Stimulated activated CD8-positive, alpha-beta memory T cell treated with anti-CD3 and anti-CD28 coated beads, Interleukin-7, amount 100 ng/mL, for 24 hours (primary cell): ENCODE measurements at places on chromosomes 13 and 19.

DNA sequence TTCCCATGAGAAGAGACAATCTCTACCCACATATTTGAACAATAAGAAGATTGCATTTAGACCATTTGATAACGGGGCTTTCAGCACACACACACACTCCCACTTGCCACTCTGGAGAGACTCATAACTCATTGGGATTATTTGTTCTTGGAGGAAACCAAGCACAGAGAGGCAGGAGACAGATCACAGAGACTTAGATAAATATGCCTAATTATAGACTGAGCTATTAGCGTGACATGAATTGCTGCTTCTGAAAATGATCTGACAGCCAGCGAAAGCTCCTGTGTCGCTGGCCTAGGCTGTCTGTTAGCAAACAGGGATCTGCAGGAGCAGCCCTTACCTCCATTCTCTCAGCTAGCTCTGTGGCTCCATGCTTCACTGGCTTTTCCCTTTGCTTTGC, 111.4 kb downstream of the CCNA1 start:
- DNase-seq, result no peak

DNA sequence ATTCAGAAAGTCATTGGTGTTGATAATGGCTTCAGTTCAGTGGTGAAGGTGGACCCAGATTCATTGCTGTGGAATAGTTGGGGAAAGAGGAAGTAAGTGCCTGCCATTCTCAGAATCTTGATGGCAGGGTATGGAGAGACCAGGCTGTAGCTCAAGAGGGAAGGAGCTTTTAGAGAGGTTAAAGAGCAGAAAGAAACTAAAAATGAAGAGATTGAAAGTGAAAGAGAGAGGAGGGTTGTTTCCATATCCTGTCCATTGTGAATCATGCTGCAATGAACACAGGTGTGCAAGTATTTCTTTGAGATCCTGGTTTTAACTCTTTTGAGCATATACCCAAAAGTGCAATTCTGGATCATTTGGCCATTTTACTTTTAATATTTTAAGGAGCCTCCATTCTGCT, 12.5 kb downstream of the GJB6 start:
- no peak for DNase-seq

DNA sequence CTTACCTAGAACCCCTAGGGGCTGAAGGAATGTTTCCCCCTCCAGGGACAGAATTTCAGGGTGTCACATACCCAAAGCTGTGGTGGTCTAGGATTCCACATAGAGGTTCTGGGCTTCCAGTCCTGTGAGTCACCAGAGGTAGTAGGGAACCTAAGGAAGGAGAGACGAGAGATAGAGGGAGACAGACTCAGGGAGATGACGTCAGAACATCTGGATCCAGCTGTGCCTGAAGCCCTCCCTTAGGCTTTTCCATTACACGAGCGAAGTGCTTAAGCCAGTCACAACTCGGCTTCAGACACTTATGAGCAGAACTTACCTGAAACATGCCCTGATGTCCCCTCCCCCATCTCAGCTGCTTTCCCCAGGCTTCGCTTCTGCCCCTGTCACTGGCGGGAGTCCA, 11.8 kb upstream of the SELENOW start:
- no peak for DNase-seq

- peak; percentile 51 for DNase-seq
Measured at GRCh38 chr19:1133471-1133929, 29.7 kb downstream of the GPX4 start.

- DNase-seq, result no peak
Measured at GRCh38 chr19:56314018-56314380, 640 bp downstream of the ZSCAN5A start.

DNA sequence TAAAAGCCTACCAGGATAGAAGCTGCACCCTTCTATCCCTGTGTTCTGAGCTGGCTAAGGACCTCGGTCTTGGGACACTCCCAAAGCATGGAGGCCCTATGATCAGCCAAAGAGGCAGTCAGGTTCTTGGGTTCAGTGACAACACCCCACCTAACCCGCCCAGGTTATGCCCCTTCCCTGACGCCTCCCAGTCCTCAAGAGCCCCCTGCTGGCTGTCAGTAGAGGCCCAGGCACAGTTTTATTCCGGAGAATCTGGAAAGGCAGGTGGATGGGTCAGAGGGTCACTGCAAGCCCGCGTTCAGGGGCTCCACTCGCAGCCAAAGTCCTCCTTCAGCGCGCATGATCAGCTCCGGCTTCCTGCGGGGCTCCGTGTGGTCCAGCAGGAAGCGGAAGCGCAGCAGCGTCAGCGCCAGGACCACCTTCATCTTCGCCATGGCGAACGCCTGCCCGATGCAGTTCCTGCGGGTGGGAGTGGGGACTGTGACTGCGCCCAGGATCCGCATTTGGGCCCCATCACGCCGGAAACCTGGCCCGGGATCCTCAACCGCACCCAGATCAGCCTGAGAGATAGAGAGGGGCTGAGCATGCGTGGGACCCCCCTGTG, 22.3 kb downstream of the OR10H3 start:
- no peak for DNase-seq

GRCh38 chr19:30677702-30678101, 305.5 kb downstream of the ZNF536 start:
- no peak for DNase-seq

GRCh38 chr19:42288881-42289555, 12.9 kb upstream of the PRR19 start:
- no peak for DNase-seq

DNA sequence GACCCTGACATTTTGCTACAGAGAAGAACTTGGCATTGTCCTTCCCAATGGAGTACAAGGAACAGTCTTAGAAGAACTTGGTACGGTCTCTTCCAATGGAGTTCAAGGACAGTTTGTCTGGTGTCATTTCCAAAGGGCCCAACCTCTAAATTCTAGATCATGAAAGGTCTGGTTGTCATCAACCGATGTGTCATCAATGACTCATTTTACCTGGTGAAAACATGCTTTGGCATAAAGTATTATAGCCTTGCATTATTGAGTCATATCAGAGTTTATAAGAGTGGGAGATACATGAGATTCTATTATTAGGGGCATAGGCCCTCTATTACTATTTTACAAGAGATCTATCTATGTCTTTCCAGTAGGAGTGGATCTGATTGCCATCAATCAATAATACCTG, 4.3 kb downstream of the CYP2B6 start:
- DNase-seq, result no peak

GRCh38 chr13:98458431-98458830, 118.5 kb downstream of the STK24 start:
- no peak for DNase-seq

DNA sequence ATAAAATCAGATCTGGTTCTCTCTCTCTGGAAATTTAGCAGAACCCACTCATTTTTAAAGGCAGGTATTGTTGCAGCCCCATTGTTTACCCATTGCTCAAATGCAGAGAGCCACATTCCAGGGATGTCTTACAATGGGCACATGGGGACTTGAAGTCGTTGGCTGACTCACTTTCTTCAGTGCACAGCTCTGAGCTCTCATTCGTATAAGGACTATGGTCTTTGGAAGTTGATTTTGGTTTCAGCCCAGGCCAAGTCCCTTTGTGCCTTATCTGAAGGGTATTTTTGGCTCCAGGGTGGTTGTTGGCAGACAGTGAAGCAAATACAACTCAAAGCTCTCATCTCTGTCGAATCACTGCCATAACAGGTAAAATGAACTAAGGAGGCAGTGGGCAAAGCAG, 47.3 kb upstream of the CLDN10 start:
- DNase-seq, result no peak

DNA sequence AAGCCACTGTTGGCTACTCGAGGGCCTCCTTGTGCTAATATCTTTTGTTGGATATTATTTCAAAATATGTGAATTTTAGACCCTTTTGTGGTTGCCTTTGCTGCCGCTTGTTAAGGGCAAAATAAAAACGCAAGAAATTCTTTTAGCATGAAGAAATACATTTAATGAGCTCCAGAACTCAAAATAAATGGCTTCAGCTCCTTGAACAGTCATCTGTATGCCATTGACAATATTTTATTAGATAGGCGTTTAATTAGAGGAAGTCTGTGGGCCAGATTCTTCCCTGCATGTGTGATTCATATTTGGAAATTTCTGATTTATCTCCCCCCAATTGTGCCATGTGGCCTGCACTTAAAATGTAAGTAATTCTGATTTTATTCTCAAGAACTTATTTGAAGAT, 177.2 kb downstream of the STK24 start:
- DNase-seq, result no peak

GRCh38 chr13:83450591-83450990, 431.7 kb downstream of the SLITRK1 start:
- DNase-seq, result no peak

GRCh38 chr13:45198041-45198440, 2.8 kb downstream of the KCTD4 start:
- DNase-seq, result no peak

- peak; percentile 51 for DNase-seq
Measured at GRCh38 chr19:39409208-39410016, 2.8 kb downstream of the ZFP36 start.

- DNase-seq, result no peak
Measured at GRCh38 chr19:40055049-40055448, 982 bp downstream of the ZNF780B start.

DNA sequence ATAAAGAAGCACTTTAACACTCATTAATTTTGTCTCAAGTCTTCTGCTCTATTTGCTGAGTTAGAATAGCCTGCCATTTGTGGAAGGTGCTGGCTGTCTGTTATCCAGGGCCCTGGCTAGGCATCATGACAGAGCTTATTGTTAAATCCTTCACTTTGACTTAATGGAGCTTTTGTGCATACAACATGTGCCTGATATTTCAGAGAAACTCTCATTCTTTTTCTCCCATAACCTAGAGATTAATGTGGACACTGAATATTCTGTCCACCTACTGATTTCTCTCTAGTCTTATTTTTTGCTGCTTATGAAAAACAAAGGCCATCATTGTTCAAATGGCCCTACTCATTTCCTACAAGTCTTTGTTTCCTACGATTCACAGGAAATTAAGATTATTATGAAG, 383.1 kb upstream of the HTR2A start:
- no peak for DNase-seq

GRCh38 chr13:50891206-50891605, 18.4 kb upstream of the RNASEH2B start:
- no peak for DNase-seq

GRCh38 chr13:43848001-43848649, 31.4 kb downstream of the CCDC122 start:
- DNase-seq, result no peak

DNA sequence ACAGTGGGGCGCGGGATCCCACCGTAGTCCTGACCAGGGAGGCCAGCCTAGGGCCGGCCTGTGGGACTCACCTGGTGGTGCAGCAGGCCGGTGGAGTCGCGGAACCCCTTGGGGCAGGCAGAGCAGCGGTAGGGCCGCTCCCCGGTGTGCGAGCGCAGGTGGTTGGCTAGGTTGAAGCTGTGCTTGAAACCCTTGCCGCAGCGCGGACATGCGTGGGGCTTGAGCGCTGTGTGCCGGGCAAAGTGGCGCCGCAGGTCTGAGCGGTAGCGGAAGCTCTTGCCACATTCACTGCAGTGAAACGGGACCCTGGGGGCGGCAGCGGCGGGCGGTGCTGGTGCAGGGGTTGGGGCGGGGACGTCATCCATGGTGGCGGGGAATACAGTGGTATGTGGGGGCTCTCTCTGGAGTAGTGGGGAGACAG, 1.8 kb downstream of the FIZ1 start:
- no peak for DNase-seq

- DNase-seq, result no peak
Measured at GRCh38 chr13:83773961-83774360, 108.3 kb downstream of the SLITRK1 start.

GRCh38 chr13:110293037-110293436, 13.9 kb downstream of the COL4A1 start:
- DNase-seq, result no peak

DNA sequence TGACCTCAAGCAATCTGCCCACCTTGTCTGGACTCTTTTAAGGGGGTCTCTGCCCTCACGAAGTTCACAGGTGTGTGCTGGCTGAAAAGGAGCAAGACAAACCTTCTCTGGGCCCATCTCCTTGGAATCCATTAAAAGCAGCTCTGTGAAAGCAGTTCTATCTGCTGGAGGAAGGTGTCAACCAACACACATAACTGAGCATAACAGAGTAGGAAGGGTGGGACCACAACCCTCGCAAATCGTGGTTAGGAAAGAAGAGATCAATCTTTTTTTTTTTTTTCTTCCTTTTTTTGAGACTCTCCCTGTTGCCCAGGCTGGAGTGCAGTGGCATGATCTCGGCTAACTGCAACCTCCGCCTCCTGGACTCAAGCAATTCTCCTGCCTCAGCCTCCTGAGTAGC, 1.4 kb downstream of the SUGP2 start:
- DNase-seq, result no peak

- DNase-seq, result no peak
Measured at GRCh38 chr19:9941671-9942070, 5.4 kb upstream of the OLFM2 start.

GRCh38 chr19:52351512-52351911, 15.5 kb downstream of the ZNF610 start:
- DNase-seq, result no peak

- DNase-seq, result no peak
Measured at GRCh38 chr19:31386806-31387205, 37.6 kb upstream of the TSHZ3 start.

- no peak for DNase-seq
Measured at GRCh38 chr13:65808061-65808460, 1422.1 kb downstream of the PCDH9 start.

DNA sequence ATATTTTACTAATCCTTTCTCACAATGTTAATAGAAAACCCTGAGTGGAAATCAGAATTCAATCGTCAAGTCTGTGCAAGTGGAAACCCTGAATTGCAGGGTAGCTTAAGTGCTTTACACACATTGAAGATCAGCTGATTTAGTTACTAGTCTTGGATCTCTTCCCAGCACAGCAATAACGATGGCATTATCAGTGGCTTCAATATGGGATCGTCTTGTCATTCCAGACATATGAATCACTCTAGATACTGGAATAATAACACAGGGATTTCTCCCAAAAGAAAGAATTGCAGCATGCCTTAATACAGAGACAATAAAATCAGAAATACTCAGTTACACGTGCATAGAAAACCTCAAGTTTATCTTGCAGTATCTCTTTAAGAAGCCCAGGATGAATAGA, 12.6 kb upstream of the METTL21C start:
- DNase-seq, result no peak

DNA sequence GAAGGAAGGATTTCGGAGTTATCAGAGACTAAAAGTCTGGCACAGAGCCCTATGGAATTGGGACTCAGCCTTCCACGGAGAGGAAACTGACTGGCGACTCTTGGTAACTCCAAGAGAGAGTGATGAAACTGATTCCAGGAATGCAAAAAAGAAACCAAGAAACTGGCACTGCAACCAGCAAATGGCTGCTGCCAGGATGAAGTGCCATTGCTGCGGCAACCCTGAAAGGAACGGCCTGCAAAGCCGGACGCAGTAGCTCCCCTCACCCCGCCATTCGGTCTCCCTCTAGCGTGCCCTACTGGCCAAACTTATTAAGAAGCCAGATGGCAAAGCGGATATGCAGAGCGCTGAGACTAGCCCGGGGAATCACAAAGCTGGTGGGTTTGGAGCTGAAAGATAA, 236.0 kb downstream of the PCDH9 start:
- no peak for DNase-seq

DNA sequence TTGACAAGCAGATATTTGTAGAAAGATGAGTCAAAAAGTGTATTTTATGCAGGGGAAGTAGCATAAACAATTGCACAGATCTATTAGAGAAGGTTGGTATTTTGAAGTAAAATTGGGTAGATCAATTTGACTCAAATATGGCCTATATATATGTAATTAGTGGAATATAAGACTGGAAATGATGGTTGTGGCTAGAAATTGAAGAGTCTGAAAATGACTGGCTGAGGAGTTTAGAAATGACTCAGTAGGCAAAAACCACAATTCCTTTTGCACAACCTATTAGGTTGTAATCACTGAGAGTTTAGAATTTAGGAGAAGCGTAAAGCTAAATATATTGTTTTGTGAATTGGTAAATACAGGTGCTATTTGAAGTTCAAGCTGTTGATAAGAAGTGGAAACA, 622.6 kb upstream of the PCDH20 start:
- DNase-seq, result no peak
